ENCODE measurements at places on chromosomes 12 and 14.

DNA sequence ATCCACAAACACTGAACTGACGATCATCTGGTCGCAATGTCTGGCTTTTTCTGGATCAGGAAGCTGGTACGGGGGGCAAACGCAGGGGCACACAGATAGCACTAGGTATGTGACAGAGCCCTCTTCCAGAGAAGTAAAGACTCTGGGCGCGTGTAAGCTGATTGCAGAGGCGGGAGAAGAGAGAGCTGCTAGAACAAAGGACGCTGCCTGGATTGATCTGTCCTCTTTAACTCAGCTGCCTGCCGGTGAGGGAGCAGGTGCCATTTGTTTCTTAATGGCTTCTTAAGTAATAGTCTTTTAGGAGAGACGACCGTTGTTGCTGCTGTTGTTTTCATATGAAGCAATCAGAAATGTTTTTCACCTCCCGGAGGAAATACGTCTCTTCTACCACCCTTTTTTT is 77.3 kb downstream of the GLT1D1 start:
- DNase-seq: no peak

- DNase-seq: no peak
Measured at GRCh38 chr12:113667095-113667494, 195.4 kb upstream of the LHX5 start.

GRCh38 chr14:69423279-69423678 is 24.8 kb downstream of the SLC39A9 start:
- no peak for DNase-seq

GRCh38 chr14:100409651-100410050 is 86.5 kb downstream of the SLC25A47 start:
- no peak for DNase-seq

- no peak for DNase-seq
Measured at GRCh38 chr14:67010602-67011001, 178.6 kb upstream of the GARIN2 start.

DNA sequence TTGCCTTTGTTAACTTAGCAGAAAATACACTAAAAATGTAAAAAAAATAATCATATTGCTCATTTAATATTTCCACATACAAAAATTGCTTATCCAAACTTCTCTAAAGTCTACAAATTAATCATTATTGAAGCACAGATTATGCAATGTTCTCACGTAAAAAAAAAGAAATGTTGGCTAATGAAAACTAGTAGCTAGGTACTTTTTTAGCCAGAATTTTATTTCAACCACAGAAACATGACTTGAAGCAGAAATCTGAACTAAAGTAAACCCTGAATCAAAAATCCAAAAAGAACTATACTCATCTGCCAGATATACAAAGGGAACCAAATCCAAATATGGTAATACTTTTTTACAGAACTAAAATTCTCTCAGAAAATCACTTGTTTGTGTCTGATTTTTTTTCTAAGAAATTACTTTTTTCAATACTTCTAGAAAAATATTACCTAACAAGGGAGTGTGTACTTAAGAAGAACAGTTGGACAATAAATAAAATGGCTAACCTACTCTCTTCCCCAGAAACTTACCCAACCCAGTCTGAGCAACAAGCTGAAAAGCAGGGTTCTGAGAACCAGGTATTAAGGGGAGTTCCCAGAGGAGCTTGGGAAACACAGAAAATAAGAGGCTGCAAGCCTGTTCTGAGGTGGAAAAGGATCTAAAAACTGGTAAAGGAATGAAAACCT is 78.4 kb upstream of the RAP1B start:
- DNase-seq: no peak

DNA sequence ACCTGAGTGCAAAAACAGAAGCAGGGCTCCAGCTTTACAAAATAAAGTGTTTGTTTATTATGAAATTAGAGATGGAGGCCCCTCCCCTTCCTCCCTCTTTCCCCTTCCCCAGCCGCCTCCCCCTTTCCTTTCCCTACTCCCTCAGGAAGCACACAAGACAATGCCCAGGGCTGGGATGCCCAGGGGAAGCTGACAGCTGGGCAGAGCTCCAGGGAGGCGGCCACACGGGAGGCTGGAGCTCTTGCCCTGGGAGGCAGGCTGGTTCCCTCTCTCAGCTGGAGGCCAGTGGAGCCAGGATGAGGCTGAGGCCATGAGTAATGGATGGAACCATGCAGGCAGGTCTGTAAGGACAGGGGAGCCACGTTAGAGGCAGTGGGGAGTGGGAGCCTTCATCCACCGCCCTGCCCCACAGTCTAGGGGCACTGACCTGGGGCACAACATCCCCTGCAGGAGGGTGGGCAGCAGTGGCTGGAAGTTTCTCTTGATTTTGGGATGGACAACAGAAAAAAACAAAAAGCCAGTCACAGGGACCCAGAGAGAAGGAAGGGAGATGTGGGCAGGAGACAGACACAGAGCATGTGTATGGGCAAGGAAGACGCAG is 5.1 kb downstream of the PSMB11 start:
- no peak for DNase-seq

GRCh38 chr14:95811813-95812212 is 64.8 kb upstream of the TUNAR start:
- no peak for DNase-seq

GRCh38 chr14:60652674-60653651 is 3.7 kb upstream of the SIX1 start:
- no peak for DNase-seq

- DNase-seq: no peak
Measured at GRCh38 chr12:88432531-88433490, 147.5 kb downstream of the KITLG start.
